ENCODE measurements at places on chromosomes 6 and 20. TPM values are rescaled to one million over a fixed set of nuclear protein-coding genes. Genes with fewer than 3 reads are reported as not detected.

- no peak for DNase-seq
These were observed 29.1 kb downstream of the ASXL1 start for GRCh38 chr20:32387252-32387651.

TGM2 gene
- total RNA-seq = 33.3 TPM

- DNase-seq = no peak
These were observed at the start of gene RIMS4 for GRCh38 chr20:44810391-44811149. Gene RIMS4, minus strand, starts transcription at chr20:44810546. Its CDS starts 275 bp downstream, at chr20:44810271.

DNA sequence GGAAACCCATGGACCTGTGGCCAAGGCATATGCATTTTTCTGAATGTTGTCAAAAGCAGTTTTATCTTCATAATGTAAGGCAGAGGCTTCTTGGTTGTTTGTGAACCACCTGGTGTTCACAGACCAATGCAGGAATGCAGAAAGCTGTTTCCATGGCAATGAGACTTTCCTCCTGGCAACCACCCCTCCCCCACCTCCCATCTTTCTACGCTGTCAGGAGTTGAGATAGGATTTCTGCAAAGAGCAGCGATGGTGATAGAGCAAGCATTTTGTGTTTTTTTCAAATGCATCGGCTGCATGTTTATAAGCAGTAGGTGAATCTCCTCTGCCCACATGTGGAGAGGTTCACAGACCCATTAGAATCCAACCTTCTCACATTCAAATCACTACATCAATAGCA lies 114.1 kb upstream of the SMLR1 start:
- no peak for DNase-seq

ATAT1 gene
- 10.6 TPM for total RNA-seq

GHRH gene
- total RNA-seq = not detected

- DNase-seq = no peak
These were observed 657.6 kb downstream of the PRKN start for GRCh38 chr6:162069995-162070394.

NHSL1 gene
- total RNA-seq = 107 TPM

GABRR1 gene
- not detected for total RNA-seq

EMILIN3 gene
- not detected for total RNA-seq

DNA sequence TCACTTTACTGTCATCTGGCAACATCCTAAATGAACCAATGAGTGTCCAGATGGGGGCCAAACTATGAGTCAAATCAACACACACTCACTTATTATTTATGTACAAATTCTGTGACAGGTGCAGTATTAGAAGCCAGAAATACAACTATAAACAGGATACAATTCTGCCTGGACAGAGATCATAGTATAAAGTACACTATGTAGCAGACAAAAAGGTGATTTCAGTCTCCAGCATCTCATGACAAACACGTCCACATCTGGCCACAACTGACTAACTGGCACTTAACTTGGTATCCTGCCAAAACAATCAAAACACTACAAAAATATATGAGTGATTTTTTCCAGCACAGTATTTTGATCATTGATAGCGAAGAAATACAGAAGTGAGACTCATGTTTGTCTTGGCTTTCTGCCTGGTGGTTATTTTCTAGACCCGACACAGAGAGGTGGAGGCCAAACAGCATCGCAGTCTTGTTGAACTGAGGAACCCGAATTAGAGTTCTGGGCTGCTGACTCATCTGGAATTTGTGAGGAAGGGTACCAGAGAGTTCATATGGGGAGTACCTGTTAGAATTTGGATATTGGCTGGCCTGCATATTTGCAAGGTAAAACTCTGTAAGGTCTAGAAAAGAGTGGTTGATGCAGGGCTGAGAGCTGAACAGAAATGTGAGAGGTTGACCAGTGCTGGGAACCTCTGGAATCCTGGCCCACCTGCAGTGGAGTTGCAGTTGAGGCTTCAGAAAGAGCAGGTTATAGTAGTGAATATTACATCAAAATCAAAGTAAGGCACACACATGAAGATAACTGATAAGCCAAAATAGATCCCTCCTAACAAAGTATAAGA lies 475.2 kb downstream of the PTPRT start:
- no peak for DNase-seq

- DNase-seq = no peak
These were observed 95.1 kb upstream of the MPC1 start for GRCh38 chr6:166477647-166478365.

BPIFB1 gene
- total RNA-seq = not detected
